Fibroblast of skin of left quadriceps (primary cell): ENCODE measurements at places on chromosomes 2 and 18.

DNA sequence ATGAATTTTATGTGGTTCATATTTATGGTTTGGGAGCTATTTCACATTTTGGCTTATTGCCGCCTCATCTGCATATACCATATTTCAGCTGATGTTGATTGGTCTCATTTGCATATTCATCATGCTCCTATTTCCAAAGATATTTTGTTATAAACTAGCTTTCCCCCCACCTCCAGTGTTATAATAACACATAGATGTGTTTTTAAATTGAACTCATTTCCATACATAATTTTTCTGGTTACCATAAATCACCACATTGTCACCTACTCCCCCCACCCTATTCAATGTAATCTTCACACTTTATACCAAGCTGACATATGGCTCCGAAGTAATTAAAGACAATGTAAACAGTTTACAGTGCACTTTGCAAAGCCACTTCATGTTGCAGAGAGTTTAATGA lies 101.2 kb downstream of the FSHR start:
- no peak for DNase-seq

DNA sequence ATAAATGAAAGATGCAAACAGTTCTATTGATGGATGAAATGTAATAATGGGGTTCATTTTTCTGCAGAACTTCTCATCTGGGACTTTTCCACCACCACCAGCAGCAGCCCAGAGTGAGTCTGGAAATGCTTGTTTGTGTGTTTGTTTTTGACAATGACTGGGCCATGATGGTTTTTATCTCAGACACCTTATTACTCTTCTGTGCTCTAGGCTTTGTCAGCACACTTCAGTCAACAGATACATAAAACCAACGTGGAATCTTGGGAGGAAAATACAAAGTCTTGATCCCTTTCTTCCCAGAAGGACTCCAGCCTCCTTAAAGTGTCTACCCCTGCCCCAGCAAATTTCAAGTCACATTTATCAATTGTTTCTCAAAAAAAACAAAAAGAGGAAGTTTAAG lies 134.0 kb downstream of the MREG start:
- no peak for DNase-seq

DNA sequence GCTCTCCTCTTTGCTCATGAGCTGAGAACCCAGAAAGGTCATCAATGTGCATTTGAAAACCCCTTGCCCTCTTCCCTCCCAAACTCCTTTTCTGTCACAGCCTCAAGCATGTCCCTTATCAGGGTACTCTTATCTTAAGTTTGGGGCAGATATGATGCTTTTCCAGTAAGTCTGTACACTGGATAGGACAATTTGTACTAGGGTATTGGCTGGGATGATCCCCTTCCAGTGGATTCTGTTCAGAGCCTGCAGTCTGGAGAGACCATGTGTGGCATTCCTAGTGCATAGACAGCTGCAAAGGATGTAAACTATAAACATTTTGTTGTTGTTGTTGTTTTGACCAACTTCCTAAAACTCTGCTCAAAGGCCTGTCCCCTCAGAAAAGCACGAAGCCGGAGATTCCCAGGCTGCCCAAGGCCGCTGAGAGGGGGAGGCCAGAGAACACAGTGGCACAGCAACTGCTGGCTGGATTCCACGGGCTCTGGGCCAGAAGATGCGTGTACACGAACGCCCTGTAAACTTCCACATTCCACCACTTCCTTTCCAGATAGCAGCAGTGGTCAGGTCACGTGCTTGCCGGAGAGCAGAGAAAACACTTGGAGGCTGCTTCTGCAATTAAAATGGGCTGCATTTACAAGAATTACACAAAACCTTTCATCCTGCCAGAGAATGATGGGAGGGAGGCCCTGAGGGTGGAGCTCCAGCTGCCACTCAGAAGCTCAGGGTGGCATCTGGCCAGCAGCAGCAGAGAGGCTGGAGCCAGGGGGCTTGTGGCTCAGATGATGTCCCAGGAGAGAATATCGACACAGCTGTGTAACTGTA lies 42.1 kb downstream of the BMP10 start:
- peak; percentile 92 for DNase-seq

DNA sequence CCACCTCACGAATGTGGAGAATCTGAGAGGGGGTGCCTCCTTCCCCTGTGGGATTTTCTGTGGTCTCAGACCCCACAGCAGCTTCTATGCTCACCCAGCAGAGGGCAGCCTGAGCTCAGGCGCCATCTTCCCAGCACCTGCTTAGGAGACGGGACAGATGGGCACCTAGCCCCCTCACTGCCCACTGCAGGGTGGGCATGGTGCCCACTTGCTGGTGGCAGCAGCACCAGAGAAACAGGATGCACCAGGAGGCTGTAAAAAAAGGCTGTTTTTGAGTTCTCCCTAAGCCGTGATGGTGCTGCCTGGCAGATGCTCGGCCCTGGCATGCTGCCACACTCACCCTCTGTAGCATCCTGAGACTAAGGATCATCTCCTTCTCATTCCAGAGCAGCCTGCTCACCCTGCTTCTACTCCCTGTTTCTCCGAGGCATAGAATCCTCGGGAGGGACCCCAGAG lies 19.1 kb upstream of the SLC20A1 start:
- DNase-seq = peak; percentile 57

- DNase-seq = no peak
These were observed 18.7 kb downstream of the DBI start for GRCh38 chr2:119385466-119385865.

GRCh38 chr2:16030206-16031057 lies 90.1 kb downstream of the MYCN start:
- no peak for DNase-seq

DNA sequence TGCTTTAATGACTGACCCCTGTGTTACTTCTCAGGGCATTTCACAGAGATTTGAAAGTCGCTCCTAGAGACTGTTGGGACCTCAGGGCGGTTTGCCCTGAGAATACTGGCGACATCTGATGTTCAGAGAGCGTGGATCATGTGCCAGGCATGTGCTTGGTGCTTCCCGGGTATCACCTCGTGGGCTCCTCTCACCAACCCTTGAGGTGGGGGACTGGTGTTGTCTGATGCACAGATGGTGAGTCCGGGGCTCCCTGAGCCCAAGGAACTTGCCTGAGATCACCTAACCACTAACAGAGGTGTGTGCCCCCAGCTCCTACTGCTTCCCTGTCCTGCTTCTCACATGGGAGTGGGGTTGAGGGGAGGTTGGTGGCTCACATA lies 16.2 kb downstream of the ATOH8 start:
- DNase-seq = no peak

- no peak for DNase-seq
These were observed 56.7 kb downstream of the SPRED2 start for GRCh38 chr2:65375723-65376122.

GRCh38 chr2:235935773-235936172 lies 232.4 kb downstream of the GBX2 start:
- no peak for DNase-seq

DNA sequence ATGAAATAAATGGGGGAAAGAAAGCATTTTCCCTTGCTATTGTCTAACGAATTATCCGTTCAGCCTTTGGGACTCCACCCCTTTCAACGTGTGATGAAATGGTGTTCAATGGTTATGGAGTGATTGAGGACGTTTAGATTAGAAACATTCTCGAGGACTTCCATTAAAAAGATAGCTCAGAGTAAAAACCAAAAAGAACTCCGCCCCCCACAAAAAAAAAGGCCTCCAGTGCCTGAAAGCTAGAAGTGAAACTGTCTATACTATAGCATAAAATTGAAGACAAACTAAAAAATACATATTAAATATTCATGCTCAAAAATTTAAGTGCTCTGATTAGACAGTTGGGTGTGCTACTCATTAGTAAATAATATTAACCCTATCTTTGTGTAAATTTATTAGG lies 3.0 kb upstream of the ZNF516 start:
- no peak for DNase-seq

DNA sequence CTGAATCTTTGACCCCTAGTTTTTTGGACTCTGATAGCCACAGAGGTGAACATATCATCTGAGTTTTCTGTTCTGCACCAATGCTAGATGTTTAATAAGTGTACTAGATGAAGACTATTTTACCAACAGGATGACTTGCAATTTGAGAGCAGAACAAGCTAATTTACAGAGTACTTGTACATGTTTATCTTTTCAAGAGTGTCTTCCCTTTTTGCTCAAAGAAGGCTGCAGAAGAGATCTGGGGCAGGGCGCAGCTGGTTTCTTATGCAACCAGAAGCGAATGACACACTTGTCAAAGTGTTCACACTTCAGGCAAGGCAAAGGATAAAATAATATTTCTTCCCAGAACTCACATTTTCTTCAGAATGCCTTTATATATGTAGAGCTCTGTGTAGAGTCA lies 86.0 kb downstream of the VWA3B start:
- no peak for DNase-seq

GRCh38 chr2:15667809-15668556 lies 76.3 kb downstream of the DDX1 start:
- DNase-seq = peak; percentile 10

DNA sequence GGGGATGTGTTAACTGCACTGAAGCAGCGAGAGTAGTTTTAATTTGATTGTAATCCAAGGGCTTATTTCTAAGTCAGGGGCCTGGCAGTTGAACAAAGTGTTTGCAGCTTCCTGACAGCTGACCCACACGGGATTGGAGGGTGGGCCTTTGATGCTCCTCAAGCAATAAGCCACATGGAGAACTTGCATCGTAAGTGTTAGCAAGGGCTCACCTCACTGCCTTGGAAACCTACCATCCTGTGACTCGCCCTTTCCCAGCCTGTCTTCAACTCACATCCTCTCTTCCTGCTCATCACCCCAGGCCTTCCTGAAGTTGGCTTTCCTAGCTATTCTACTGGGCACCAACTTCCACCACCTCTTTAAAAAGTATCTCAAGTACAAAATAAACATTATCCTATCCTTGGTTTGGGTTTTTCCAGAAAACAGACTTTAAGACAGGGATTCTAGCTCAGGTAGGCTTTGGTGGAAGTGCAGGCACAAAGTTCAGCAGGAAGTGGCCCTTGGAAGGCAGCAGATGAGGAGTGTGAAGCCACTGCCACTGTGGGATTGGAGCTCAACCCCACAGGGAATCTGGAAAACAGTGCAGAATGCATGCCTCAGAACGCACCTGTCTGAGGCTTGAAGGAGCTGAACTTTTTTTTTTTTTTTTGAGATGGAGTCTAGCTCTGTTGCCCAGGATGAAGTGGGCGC lies 31.6 kb downstream of the B3GNT2 start:
- no peak for DNase-seq

GRCh38 chr2:200662727-200663126 lies 76.9 kb downstream of the AOX1 start:
- DNase-seq = peak; percentile 6

GRCh38 chr2:70440621-70441020 lies 113.0 kb downstream of the TGFA start:
- DNase-seq = no peak

DNA sequence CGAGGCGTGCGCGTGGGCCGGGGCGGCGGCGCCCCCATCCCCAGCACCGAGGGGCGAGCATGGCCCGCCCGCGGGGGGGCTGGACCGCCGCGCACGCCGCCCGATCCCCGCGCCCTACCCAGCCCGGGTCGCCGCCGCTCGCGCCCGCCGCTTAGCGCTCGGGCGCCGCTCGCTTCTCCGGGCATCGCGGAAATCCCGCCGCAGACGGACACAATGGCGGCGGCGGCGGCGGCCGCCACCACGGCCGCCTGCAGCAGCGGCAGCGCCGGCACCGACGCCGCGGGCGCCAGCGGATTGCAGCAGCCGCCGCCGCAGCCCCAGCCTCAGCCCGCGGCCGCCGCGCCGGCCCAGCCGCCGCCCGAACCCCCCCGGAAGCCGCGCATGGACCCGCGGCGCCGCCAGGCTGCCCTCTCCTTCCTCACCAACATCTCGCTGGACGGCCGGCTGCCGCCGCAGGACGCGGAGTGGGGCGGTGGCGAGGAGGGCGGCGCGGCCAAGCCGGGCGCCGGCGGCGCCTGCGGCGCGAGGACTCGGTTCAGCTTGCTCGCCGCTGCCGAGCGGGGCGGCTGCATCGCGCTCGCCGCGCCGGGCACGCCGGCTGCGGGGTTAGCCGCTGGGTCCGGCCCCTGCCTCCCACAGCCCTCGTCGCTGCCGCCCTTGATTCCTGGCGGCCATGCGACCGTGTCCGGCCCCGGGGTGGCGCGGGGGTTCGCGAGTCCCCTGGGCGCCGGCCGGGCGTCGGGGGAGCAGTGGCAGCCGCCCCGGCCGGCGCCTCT lies 453 bp downstream of the CABLES1 start:
- no peak for DNase-seq

DNA sequence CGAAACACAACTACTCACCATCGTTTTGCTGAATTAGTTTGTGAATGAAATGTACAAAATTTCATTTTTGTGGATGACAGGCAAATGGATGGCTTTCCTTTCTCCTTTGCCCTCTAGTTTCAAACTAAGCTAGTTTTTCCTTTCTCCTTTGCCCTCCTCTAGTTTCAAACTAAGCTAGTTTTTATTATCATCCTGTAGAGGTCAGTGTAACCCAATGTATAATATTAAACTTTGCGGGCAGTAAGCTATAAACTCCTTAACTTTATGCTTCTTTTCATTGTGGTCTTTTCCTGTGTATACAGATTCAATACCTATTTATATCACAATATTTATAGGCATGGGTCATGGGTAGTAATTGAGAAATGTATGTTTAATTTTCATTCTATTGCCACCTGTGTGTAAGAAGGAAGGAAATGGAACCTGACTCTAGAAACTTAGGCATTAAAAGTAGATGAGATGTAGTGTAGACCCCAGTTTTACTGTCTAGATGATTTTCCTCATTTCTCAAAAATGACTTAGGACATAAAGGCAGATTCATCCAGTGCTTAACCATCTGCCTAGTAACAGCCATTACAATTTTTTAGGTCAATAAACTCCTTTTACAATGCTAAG lies 58.1 kb downstream of the MAP3K19 start:
- DNase-seq = peak; percentile 4

- no peak for DNase-seq
These were observed 81.0 kb upstream of the PPM1B start for GRCh38 chr2:44087714-44088092.

- peak; percentile 32 for DNase-seq
These were observed 99.8 kb downstream of the TACR1 start for GRCh38 chr2:75099521-75099922.

DNA sequence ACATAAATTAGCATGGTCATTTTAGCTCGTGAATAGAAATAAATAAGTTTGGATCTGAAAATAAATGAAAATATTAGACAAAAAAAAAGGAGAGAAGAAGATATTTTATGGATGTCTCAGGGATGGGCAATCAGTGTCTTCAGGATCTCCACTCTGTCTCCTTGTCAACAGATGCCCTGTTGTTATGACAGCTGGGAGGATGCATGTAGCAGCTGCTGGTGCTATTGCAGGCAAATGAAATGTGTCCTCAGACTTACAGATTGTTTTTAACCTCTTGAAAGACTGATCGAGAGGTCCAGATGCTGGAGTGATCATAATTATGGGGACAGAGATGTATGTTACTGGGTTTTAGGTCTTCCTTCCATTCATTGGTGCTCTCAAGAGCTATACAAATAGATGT lies 24.7 kb upstream of the ARL4C start:
- DNase-seq = no peak
